ENCODE measurements at places on chromosomes 11 and 22. TPM values are rescaled to one million over a fixed set of nuclear protein-coding genes. Genes with fewer than 3 reads are reported as not detected.

Gene ZBED5
- 89.7 TPM for total RNA-seq

Gene OR52I2
- not detected for total RNA-seq

Gene MIAT
- 180 TPM for total RNA-seq

Gene GSC2
- 1.9 TPM for total RNA-seq

Gene SF1
- 215 TPM for total RNA-seq

Gene SEC14L6
- total RNA-seq: 4.1 TPM

Gene OR52H1
- 0.66 TPM for total RNA-seq

Gene NUDT8
- 3.7 TPM for total RNA-seq

Gene FJX1
- 29.5 TPM for total RNA-seq

Gene OMP
- total RNA-seq: not detected

Gene TMEM218
- 46.2 TPM for total RNA-seq

Gene KCNK4
- total RNA-seq: 1.8 TPM

Gene CTTN
- total RNA-seq: 247 TPM

Gene ZC3H12C
- total RNA-seq: 35.1 TPM

Gene LYVE1
- 17.8 TPM for total RNA-seq

Gene STX5
- 38.0 TPM for total RNA-seq

Gene LARGE1
- total RNA-seq: 45.8 TPM

Gene OR4A16
- 4.2 TPM for total RNA-seq

Gene KRTAP5-4
- not detected for total RNA-seq

Gene NDUFV1
- 186 TPM for total RNA-seq

Gene KCNA4
- 6.5 TPM for total RNA-seq

Gene SLC15A3
- total RNA-seq: 14.8 TPM

Gene FAM180B
- 1.2 TPM for total RNA-seq

Gene DBX1
- not detected for total RNA-seq

Gene GAL3ST3
- total RNA-seq: 8.4 TPM

Gene OR5P2
- total RNA-seq: not detected

Gene OR52N4
- total RNA-seq: not detected

Gene SUSD2
- total RNA-seq: 2.6 TPM

Gene MEI1
- 0.82 TPM for total RNA-seq

Gene APOBEC3A
- 5.4 TPM for total RNA-seq

Gene MTMR3
- total RNA-seq: 106 TPM

Gene TENM4
- total RNA-seq: 73.8 TPM

Gene GSTT2B
- total RNA-seq: 2.8 TPM

Gene SLC29A2
- 2.8 TPM for total RNA-seq

Gene KCNE3
- 5.8 TPM for total RNA-seq

Gene MTFP1
- 18.7 TPM for total RNA-seq

Gene TMEM135
- total RNA-seq: 41.7 TPM

Gene HOATZ
- total RNA-seq: not detected

Gene INPP5J
- 2.7 TPM for total RNA-seq

Gene PPP1CA
- 85.5 TPM for total RNA-seq

Gene KDM4D
- total RNA-seq: 2.3 TPM

Gene NPAS4
- total RNA-seq: 0.82 TPM

Gene MS4A1
- 0.93 TPM for total RNA-seq

Gene HEPN1
- total RNA-seq: not detected

Gene LRRC56
- 1.2 TPM for total RNA-seq

Gene SLC22A9
- total RNA-seq: not detected

Gene PNPLA3
- total RNA-seq: 47.3 TPM

Gene USH1C
- total RNA-seq: 1.3 TPM

Gene MS4A6E
- not detected for total RNA-seq

Gene NELL1
- 14.2 TPM for total RNA-seq

Gene CNGA4
- total RNA-seq: 0.27 TPM

Data from camera-type eye (tissue), 1 donor.